ENCODE measurements at places on chromosomes 2 and 18.

DNA sequence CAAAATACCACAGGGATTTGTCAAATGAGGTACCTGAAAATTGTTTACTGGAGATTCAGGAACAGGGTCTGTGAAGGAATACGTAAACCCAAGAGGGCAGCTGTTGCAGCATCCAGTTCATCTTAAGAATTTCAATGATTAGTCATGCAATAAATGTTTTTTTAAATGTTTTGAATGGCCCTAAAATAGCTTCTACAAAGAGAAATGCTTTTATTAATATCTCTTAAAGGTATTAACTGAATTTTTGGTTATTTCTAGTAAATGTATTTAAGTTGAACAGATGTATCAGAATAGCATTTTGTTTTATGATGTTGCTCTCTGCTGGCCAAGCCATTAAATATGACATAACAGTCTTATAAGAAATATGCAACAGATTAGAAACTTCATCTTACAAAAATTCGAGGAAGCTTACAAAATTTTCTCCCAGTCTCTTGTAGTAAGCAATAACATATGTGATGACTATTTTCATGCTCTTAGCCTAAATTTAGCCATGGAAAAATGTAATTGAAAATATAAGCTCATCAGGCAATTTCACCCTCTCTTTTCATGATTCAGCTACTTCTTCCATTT, 863.9 kb downstream of the SUCLG1 start:
- DNase-seq = no peak

DNA sequence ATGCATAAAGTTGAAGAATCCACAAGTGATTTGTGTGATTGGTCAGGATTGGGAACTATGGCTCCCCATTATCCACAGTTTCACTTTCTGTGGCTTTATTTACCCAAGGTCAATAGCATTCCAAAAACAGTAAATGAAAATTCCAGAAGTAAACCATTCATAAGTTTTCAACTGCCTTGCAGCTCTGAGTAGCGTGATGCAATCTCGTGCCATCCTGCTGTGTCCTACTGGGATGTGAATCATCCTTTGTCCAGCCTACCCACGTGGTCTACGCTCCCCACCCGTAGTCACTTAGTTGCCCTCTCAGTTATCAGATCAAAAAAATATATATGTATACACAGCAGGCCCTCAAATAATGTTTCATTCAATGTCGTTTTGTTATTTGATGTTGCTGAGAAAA, 89.0 kb upstream of the DLGAP1 start:
- no peak for DNase-seq

- DNase-seq = no peak
Observed at GRCh38 chr2:42225573-42225972, 56.4 kb downstream of the EML4 start.

GRCh38 chr2:181573140-181573736, 83.7 kb downstream of the CERKL start:
- DNase-seq = no peak

DNA sequence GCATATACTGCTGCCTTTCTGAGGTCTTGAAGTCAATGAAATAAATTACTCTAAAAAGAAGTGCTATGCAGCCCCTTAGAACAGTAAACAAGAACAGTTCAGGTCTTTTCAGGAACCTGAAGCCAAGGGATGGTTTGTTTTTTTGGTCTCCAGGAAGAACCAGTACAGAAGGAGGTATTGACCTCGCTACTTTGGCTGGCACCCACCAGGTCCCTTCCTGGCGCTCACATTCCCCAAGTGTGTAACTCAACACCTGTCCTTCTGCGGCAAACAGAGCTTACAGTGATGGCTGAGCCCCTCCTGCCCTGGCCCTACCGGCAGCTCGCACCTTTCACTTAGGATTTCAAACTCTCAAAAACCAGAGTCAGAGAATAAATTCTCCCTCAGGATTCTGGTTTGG, 51.9 kb downstream of the SETBP1 start:
- DNase-seq = no peak

GRCh38 chr2:238090887-238091286, 9.3 kb upstream of the ESPNL start:
- DNase-seq = no peak

DNA sequence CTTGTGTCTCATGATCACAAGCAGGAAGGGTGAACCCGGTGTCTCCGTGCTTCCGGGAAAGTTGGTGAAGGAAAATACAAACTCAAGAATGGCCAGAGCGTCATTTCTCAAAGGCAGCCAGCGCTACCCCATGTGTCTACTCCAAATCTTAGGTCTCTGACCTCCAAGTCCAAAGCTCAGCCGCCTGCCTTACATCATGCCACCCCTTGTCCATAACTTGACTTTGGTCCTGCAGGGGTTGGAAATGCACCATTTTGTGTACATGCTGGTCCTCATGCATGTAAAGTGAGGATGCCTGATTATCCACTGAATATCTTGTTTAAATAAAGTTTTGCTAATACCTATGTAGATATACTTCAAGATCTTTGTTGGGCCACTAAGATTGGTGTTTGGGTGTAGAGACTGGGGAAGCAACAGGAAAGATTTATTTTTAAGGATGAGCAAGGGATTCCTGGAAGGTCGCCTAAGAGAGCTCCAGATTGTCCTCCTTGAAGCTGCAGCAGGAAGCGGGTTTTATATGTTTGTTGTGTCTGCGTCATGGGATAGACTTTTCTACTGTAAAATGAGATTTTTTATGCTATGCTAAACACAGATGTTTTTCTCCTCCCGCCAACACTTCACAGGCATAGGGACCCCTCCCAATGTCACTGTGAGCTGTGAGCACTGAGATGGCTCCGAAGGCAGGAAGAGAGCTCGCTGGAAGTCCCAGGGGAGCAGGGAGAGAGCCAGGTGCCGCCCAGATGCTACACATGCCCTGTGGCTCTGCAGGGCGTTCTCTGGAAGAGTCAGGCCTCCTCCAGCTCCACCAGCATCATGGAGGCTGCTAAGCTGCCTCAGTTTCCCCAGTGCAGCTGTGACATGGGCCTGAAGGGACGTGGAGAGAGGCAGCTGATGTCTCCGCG, 176.2 kb upstream of the HDAC4 start:
- no peak for DNase-seq

DNA sequence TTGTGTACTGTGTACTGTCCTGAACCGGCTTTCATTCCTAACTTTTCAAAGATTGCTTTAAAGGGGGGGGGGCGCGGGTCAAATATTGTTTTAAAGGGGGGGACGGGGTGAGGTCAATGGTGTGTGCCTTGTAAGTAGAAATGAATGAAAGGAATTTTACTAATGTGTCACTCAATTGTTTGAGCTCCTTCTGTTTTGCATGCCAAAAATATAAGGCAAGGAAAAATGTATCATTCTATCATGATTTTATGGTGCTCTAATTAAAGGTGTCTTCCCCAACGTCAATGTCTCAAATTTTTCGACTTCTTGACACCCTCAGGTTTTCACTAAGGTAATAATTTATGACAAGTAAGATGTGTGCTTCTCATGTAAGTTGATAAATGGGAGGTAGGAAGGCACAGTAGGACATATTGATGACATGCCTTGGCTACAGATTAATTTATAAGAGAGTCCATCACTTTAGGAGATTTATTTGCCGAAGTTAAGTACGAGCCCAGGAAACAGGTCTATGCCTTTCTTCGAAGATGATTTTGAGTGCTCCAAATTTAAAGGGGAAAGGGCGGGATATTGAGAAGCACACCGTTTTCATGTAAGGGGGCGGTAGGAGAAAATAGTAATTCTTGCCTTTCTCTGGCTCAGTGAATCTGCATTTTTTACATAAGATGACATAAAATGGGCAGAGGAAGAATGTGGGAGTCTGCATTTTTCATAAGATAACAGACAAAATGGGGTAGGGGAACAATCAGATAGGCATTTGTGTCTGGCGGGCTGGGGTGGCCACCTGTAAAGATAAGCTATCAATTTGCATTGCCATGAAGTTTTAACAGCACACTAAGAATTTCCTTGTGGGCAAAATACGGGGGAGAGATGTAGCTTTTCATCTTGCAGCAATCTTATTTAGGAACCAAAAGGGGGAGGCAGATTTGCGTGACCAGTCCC, 1.2 kb upstream of the TRAPPC8 start:
- no peak for DNase-seq

GRCh38 chr2:210366675-210367080, 51.7 kb upstream of the MYL1 start:
- DNase-seq = no peak

DNA sequence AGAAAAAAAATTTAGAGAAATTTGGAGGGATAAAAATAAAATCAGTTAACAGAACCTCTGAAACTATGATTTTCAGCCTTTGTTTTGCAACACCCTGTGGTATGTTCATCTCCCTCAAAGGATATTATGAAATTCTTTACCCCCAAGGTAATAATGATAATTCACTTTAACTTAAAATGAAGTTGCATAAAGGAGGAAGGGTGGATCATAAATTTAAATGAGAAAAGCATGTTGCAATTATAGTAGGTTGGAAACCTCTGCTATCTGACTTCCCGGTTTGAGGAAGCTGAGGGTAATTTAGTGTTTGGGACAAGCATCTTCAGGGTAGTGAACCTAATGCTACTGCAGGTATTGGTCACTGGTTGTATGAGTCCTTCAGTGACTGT, 102.9 kb downstream of the BABAM2 start:
- no peak for DNase-seq

- no peak for DNase-seq
Observed at GRCh38 chr2:238505119-238505891, 78.6 kb downstream of the ASB1 start.

- DNase-seq = no peak
Observed at GRCh38 chr2:174763780-174764179, 492 bp downstream of the CHRNA1 start.

GRCh38 chr2:120447127-120447785, 101.3 kb downstream of the INHBB start:
- DNase-seq = no peak

GRCh38 chr2:60992985-60993392, 24.5 kb upstream of the PEX13 start:
- no peak for DNase-seq

GRCh38 chr18:21826641-21827302, 86.2 kb downstream of the MIB1 start:
- no peak for DNase-seq

Data from stimulated activated CD4-positive, alpha-beta T cell treated with anti-CD3 and anti-CD28 coated beads, Interleukin-4, amount 100 ng/mL, for 4 hours (primary cell).